ENCODE measurements at places on chromosomes 7 and 10.

- DNase-seq: peak; percentile 86
Measured at GRCh38 chr10:101067356-101068083, 5.7 kb downstream of the KAZALD1 start.

DNA sequence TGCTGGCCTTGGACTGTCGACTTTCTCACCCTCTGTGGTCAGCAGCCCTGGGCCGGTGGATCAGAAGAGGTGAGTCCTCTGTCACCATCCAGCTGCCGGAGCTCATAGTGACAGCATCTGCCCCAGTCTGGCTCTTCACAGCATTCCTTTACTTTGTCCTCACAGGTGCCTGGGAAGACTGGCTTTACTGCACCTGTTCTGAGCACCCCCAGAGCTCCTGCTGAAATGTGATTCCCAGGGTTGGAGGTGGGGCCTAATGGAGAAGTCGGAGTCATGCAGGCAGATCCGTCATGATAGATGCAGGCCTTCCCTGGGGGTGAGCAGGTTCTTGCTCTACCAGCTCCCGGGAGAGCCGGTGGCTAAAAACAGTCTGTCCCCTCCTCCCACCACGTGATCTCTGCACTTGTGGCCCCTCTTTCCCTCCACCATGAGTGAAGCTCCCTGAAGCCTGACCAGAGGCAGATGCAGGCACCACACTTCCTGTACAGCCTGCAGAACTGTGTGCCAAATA, 171.5 kb downstream of the ZMYND11 start:
- DNase-seq: no peak

GRCh38 chr7:102260856-102261255, 25.8 kb upstream of the SH2B2 start:
- peak; percentile 50 for DNase-seq

DNA sequence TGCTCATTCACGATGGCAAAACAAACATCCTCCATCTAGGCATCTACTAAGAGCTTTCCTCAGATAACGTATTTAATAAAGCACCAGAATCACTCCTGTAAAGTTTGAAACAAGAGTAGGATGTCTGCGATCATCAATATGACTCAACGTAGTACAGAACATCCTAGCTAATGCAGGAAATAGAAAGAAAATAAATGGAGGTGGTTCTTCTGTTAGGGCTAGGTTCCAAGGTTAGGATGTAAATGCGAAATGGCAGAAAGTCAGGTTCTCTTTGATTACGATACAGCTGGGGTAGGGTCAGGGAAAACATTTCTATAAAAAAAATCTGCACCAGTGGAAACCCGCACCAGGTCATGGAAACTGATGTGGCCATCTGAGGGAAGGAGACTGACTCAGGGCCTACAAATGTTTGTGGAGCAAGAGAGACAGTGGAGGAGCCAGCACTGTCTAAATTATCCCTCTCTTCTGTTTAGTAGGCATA, 29.1 kb downstream of the CCDC6 start:
- DNase-seq: peak; percentile 39

DNA sequence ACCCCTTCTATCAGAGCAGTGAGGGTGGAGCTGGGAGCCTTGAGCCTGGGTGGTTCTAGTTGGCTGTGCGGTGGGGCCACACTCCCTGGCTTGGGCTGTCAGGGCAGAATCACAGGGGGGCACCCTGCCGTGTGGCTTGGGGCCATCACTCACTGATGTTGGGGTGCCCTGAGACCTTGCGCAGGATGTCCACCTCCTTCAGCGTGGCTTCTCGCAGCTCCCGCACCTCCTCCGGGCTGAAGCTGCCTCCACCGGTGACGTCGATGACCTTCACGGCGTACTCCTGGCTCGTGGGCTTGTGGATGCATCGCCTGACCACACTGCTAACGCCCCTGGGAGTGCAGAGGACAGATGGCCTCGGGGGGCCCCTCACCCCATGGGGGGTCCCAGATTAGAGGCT, 5.3 kb downstream of the PHKG1 start:
- no peak for DNase-seq

DNA sequence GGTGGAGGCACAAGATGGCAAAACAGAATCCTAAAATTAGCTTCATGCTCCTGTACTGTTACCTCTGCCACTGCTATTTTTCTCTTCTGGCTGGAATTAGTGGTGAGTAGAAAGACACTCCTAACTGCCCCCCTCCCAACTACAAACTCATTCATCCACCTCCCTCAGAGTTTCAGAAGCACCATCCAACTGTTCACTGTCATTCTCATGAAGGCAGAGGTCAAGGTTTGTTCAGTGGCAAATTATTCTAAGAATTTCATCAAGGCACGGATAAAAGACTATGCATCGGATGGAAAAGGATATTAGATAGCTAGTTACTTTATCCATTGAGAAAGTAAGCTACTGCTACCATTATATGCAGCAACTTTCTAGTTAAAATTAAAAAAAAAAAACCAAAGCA, 59.7 kb downstream of the LRGUK start:
- no peak for DNase-seq

DNA sequence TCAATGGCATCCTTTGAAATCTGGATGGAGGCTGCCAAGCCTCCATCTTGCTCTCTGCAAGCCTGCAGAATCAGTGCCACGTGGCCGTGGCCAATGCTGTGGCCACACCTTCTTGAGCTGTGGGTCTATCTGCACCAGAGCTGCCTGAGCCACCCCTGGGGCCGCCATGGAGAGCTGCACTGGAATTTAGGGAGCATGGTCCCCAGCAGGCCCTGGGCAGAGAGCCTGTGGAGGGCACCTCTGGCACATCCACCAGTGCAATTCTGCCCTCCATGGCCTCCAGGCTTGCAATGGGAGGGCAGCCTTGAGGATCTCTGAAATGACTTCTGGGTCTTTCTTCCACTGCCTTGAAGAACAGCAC, 55.6 kb upstream of the NKX6-2 start:
- no peak for DNase-seq

GRCh38 chr7:94174956-94175355, 170.8 kb upstream of the BET1 start:
- DNase-seq: no peak

- peak; percentile 66 for DNase-seq
Measured at GRCh38 chr10:91974960-91975359, 51.4 kb downstream of the BTAF1 start.

GRCh38 chr7:50723173-50723572, 59.5 kb downstream of the GRB10 start:
- no peak for DNase-seq

- DNase-seq: no peak
Measured at GRCh38 chr10:11407939-11408338, 203.5 kb downstream of the USP6NL start.

DNA sequence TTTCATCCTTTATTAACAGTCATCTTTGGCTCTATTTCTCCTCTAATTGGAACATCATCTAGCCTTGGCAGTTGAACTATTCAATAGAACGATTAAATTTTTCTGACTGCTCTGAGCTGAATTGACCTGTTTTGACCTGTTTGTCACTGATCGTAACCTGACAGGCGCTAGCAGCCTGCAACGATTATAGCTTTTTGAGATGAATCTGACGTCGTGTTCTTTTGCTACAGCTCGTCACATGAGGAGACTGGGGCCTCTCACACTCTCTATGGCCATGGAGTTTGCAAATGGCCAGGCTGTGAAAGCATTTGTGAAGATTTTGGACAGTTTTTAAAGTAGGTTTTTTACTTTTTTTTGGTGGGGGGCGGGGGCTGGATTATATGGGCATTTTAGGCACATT, 229.8 kb downstream of the FOXP2 start:
- no peak for DNase-seq

DNA sequence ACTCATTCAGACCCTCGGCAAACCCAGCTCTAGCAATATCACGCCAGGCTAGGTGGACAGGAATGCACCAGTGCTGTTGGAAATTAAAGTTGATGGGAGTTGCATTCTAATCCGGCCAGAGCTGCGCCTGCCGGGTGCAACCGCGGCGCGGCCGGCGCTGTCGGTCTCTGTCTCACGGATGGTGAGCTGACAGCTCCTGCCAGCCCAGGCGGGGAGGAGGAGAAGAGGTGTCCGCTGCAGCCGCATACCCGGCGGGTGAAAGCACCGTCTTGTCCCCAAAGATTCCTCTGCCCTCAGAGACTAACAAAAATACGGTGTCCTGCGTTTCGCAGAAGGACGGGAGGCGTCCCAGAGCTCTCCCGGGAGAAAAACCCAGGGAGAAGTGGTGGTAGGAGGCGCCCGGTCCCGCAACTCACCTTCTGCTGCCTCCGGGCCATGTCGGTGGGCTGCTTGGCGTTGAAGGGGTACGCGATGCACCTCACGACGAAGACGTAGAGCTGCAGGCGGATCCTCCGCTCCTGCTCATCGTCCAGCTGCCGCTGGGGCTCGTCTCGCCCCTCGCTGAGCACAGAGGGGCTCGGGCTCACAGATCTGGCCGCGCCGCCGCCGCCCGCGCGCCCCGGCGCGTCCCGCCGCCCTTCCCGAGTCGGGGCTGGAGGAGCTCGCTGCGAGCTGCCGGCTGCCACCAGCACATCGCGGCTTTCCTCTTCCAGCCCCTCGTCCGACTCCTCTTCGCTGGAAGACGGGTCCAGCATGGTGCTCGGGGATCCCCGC, 490 bp downstream of the CADPS2 start:
- peak; percentile 46 for DNase-seq

DNA sequence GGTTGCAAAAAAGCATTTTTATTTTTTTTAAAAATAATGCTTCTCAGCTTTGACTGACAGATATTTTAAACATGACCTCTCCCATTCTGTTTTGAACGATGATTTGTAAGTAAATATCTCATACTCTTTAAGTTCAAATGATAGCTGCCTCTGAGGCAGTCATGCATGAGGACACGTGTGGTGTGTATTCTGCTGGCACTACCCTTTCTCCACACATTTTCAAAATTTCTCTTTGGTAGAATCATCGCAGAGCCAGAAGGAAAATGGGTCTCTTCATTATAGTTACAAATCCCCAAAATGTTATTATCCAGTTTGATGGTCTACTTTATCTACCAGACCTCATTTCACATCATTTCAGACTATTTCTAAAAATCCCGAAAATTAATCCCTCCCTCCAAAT, 55.1 kb downstream of the FZD1 start:
- DNase-seq: no peak

DNA sequence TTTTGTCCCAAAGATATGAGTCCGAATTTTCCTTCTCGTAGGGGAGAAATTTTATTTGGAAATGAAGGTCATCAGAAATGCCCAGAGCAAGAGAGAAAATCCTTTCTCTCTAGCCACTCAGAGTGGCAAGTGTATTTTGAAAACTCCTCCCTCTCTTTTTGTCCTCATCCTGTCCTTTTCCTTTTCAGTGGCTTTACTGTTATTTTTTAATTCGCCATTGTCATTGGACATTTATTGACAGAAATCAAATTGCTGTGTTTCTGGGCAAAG, 39.6 kb downstream of the TET1 start:
- no peak for DNase-seq

DNA sequence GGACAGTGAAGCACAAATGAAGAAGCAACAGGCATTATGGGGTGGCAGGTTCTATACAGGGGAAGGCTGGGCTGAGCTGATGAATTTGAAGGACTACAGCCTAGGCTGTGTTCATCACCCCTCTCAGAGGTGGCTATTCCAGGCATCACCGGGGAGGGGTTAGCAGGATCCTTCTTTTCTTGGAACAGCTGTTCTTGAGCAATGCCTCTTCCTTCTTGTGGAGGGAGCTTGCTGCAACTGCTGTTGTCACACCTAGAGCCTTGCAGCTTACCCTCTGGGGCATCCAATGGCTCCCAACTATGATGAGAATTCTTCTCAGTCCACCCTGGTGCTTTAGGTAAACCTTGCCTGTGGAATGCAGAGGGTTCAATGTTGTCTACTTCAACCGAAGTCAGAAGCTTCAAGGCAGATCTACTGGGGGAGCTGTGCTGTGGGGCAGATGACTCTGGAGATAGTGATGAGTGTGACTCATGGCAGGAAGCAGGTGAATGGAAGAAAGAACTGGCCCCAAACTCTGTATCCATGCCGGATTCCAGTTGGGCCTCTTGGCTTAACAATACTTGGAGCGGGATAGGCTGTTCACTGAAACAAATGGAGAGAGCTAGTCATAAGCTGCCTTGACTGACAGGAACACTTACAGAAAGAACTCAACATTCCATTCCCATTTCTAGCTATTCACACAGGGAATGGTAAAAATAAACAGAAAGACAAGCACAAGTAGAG, 21.5 kb upstream of the PPP3CB start:
- peak; percentile 13 for DNase-seq

GRCh38 chr7:45580053-45580872, 6.1 kb downstream of the ADCY1 start:
- no peak for DNase-seq

- DNase-seq: no peak
Measured at GRCh38 chr7:98992076-98992475, 113.7 kb downstream of the TRRAP start.

GRCh38 chr10:132434405-132435005, 37.5 kb downstream of the PWWP2B start:
- no peak for DNase-seq

DNA sequence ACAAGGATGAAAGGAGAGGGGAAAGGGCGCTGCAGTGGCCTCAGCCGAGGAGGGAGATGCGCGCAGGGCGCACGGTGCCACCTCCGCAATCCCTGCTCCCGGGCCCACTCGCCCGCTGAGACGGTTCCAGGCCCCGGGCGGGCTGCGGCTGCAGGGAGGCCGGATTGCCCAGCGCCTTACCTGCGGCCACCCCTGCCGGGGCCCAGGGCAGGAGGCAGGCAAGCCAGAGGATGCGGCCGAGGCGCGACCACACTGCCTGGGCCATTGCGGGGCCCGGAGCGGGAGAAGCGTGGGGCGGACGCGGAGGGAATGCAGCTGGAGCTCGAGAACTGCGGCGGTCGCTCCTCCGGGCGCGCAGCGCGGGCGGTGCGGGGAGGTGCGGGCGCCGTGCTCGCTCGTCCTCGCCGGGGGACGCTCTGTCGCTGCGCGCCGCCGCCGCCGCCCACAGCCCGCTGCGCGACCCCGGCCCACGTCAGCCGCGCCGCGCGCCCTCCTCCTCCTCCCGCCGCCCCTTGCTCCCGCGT, at the start of gene TMEM130:
TSS of gene TMEM130 (minus strand) at position 418 of the 524 bp plus-strand sequence. CDS start at position 265, 153 bp downstream.
- no peak for DNase-seq

DNA sequence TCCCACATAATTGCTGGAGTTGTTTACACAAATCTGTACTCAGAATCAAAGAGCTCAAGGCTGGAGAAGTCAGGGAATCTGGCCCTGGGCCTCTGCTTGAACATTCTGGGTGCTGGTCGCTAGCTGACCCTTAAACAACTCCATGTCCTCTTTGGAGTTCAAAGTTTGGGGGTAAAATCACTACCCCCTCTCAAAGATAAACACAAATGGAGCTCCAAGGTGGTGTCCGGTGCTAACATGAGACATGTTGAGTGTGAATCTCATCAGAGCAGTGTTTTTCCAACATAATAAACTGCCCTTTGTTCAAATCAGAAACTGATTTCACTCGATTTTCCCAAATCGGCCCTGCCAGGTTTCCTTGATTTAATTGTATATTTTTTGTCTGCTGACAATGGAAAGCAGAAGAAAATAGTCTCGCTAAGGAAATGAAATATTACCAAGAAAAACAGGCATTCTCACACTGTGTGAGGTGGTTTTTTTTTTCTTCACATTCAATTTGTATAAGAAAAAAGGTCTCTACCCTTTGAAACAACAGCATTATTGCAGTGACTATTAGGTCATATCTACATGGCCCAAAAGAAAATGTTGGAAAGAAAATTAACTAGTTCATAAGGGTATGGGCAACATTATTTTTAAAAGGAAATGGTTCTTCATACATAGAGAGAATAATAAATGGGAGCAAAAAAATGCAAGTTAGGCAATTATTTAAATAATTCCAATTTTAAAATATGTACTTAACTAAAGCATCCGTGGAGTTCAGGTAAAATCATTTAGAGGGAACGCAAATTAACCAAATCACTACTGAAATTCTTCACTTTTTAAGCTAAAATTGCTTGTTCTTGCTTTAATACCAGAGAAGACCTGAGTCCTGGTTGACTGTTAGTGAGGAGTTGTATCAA, 56.1 kb upstream of the CAPZA2 start:
- DNase-seq: no peak

- no peak for DNase-seq
Measured at GRCh38 chr7:70612811-70613210, 519.1 kb upstream of the GALNT17 start.
